CD8-positive, alpha-beta T cell (primary cell): ENCODE measurements at places on chromosomes 3 and 15.

GRCh38 chr3:127699416-127700300 lies 26.9 kb downstream of the ABTB1 start:
- DNase-seq, result no peak

GRCh38 chr15:29822684-29823459 lies 604 bp upstream of the TJP1 start:
- no peak for DNase-seq

DNA sequence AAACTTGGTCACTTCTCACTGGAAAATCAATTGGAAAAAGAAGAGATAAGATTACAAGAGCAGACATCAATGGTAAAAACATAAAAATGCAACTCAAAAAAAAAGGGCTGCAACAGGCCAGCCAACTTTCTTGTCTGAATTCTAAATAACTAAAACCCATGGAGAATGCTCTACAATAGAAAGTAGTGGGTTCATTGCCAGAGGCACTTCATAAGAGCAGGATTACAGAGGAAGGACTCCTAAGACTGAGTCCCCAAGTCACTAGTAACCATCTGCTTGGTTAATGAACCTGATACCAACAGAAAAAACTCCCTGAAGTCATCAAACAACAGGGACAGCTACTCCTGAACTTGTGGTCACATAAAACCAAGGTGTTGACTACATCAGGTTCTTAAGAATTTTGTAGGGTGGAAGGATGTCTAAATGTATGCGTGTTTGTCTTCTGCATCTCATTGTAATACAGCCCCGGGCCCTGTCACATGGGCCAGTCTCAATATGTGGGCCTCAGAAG lies 148.6 kb downstream of the IMPG2 start:
- no peak for DNase-seq

GRCh38 chr3:144273601-144274000 lies 302.0 kb downstream of the DIPK2A start:
- DNase-seq, result no peak

DNA sequence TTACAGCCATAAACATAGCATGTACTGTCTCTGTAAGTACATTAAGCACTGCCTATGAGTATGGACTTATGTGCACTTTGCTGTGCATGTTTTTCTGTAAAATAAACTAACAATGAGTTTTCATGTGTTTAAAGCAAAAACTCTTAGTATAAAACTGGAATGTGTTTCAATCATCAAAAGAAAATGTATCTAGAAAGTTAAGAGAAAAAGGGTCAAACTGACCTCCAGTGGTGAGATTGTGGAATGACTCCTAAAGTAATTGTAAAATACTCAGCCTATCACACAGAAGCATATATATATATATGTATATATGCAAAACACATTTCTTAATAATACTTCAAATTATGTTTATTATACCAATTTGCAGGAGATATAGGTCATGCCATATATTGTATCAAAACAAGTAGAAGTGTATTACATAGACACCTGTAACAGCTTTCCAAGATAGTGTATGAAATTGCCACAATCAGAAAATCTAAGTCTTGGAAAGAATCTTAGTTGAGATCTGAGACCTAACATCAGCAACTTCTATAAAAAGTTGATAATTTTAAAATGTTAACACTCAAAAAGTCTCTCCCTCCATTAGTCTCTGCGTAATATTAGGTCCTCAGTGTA lies 199.6 kb downstream of the FMN1 start:
- no peak for DNase-seq

DNA sequence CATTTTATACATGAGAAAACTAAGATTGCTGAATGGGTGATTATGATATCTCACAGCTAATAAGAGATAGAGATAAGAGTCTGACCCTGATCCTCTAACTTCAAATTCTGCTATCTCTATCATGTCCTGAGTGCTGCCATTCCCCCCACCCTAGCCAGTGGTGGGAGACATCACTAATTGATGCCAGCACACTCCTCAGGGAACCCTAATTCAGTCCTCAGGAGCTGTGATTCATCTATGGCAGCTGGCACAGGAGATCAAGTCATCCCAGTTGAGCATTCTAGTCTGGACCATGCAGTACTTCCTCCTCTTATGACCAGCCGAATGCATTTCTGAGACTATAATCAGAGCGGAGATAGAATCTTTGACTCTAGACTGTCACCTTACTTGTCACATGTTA lies 71.9 kb downstream of the SYNM start:
- DNase-seq, result no peak

- DNase-seq, result no peak
Observed at GRCh38 chr15:99142562-99142961, 37.7 kb downstream of the SYNM start.

- DNase-seq, result no peak
Observed at GRCh38 chr3:13537909-13538296, 11.0 kb upstream of the FBLN2 start.

DNA sequence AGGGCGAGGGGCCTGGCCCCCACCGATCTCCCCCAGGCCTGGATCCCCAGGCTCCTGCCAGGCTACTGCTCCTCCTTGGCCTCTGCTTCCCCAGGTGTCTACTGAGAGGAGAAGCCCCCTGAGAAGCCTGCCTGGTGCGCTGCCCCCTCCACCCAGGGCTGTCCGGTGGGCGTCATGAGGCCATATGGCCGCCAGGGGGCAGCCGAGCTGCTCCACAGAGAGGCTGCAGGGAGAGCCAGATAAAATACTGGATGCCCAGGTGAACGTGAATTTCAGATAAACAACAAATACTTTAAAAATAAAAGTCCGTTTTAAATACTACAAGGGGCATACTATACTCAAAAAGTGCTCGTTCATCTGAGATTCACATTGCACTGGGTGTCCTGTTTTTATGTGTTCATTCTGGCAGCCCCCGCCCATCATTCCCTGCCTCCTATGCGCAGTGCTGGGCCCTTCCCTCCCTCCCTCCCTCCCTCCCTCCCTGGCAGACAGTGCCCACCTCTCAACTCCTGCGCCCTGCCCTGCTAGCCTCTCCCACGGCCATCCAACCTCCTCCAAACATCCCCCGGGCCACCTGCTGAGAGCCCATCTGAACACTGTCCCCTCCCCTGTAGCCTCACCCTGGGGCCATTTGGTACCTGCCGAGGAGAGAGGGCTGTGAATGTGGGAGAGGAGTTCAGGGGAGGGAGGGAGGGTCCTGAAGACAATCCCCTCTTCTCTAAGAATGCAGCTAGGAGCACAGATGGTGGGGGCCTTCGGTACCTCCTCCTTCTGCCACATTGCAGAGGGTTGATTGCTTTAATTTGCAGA lies 29.6 kb downstream of the PSTPIP1 start:
- DNase-seq, result peak; percentile 78

GRCh38 chr15:55710286-55710685 lies 32.7 kb downstream of the PRTG start:
- DNase-seq, result no peak

DNA sequence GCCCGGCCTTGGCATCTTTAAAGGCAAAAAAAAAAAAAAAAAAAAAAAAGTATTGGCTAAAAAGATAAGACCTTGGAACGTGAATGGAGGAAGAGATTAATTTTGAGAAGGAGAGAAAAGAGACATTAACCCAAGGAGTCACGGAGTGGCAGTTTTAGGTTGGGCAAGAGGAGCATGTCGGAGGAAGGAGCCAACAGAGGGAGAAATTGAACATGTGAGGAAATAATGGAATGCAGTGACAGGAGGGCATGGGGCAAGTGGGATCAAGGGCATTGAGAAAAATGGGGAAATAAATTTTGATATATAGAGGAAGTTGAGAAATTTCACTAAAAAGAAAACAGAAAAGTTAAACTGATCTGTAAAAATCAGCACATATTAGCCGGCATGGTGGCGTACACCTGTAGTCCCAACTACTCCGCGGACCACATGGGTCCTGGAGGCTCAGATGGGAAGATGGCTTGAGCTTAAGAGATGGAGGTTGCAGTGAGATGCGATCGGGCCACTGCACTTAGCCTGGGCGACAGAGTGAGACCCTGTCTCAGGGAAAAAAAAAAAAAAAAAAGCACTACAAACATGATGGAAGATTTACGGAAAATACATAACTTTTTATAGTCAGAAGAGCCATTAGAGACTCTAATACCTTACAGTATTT lies 1.2 kb downstream of the HAUS2 start:
- no peak for DNase-seq

- no peak for DNase-seq
Observed at GRCh38 chr15:82539691-82540054, 584 bp downstream of the RPS17 start.

GRCh38 chr3:115792206-115792955 lies 169.1 kb downstream of the GAP43 start:
- peak; percentile 64 for DNase-seq

- DNase-seq, result no peak
Observed at GRCh38 chr3:116749388-116749787, 39.8 kb downstream of the TUSC7 start.

DNA sequence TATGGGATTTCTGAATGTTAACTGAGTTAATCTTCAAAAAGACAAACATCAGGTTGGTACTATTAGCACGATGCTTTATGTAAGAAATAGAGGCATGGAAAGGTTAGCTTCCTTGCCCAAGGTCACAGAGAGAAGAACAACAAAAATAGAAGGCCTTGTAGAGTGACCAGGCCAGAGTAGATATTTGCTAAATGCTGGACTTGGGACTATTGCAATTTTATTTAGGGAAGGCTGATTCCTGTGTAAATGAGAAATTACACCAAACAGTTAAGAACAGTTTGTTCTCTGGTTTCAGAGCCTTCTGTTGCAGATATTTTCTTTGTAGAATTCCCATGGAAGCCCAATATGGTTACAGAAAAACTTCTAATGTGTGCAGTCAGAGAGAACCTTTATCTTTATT lies 16.4 kb upstream of the SLITRK3 start:
- DNase-seq, result no peak

DNA sequence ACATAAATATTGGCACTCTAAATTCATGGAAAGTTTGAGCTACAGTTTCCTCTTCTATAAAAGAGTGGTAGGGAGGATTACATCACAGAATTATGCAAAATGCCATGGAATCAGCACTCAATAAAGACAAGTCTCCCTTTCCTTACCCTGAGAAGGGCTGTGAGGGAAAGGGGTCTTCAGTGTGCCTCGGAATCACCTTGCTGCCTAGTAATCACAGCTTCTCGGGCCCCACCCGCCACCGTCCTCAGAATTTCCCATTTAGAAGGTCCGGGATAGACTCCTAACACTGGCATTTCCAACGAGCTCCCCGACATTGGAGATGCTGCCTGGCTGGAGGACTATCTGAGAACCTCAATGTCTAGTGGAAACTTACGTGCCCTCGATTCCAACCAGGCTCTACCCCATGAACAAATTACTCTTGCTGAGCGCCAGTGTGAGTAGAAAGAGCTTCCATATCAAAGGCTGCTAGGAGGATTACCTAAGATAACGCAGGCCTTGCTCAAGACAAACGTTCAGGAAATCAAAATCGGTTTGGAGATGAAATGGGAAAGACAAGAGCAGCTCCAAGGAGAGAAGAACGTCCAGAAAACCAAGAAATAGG lies 92.1 kb upstream of the CHD2 start:
- DNase-seq, result no peak

DNA sequence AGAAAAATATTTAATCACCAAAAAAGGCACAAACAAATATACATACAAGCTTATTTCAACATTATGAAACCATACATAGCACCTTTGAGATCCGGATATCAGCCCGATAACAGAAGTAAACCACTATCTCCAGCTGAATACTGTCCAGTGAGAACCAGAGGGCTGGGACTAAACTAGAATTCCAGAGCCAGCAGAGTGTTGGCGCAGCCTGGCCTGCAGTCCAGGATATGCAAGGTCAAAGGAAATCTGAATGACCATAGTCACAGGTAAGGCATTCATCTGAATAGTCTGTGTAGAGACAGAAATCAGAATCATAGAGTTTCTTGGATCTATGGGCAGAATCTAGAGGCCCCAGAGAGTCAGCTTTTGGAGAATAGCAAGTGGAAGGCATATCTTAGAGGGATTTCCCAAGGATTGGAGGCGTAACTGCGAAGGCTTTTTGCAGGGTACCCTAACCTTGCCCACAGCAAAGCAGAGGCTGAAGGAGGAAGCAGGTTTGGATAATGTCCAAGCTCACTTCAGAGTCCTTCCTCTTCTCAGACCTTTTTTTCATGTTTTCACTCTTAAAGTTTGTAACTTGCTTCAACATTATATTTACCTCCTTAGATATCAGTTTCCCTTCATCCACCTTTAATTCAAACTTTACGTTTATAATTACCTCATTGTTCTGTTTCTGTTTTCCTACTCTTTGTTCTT lies 32.5 kb upstream of the TP63 start:
- DNase-seq, result no peak

- DNase-seq, result no peak
Observed at GRCh38 chr3:120171134-120171873, 77.1 kb upstream of the GSK3B start.
